NCI-H1092 (cell line): ENCODE measurements at places on chromosomes 1 and 21.
A peak's percentile ranks its signal among the peaks of the same experiment; 100 is the strongest.

DNA sequence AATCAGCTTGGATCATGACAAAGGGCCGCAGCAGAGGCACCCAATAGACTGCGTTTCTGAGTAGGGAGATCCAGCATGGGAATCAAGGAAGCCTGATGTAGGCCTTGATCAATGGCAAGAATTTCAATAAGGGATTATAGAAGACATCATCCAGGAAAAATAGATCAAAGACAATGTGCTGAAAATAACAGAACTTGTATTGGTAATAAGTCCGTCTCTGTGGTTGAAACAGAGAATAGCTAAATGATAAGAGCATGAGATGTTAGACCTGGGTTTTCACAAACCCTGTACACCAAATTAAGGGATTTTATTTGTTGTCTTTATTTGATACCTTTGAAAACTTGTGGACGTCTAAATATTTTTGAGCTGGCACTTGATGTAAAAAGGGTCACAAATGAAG, 228.0 kb upstream of the SGIP1 start:
- no peak for DNase-seq

- no peak for DNase-seq
Measured at GRCh38 chr1:54408147-54409066, 2.2 kb upstream of the SSBP3 start.

GRCh38 chr1:6866825-6867224, 81.6 kb downstream of the CAMTA1 start:
- DNase-seq, result no peak

DNA sequence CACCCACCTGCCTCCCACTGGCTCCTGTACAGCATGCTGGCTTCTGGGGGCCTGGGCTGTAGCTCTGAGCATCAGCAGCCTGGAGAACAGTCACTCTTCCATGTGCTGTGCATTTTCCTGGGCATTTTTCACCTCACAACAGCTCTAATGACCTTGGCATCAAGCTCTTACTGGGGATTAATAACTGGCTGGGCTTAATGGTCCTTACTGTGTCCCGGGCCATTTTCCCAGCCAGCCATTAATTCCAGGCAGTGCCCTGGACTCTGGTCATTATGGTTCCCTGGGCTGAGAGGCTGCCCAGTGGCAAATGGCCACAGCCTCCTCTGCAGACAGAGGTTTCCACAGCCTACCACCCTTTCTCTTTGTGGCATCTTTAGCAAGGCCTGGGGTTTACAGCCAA, 171.8 kb downstream of the ST6GALNAC5 start:
- no peak for DNase-seq

GRCh38 chr1:167602840-167603239, 27.2 kb upstream of the RCSD1 start:
- DNase-seq, result no peak

GRCh38 chr1:161171191-161171590, 5.0 kb downstream of the PPOX start:
- DNase-seq, result no peak

DNA sequence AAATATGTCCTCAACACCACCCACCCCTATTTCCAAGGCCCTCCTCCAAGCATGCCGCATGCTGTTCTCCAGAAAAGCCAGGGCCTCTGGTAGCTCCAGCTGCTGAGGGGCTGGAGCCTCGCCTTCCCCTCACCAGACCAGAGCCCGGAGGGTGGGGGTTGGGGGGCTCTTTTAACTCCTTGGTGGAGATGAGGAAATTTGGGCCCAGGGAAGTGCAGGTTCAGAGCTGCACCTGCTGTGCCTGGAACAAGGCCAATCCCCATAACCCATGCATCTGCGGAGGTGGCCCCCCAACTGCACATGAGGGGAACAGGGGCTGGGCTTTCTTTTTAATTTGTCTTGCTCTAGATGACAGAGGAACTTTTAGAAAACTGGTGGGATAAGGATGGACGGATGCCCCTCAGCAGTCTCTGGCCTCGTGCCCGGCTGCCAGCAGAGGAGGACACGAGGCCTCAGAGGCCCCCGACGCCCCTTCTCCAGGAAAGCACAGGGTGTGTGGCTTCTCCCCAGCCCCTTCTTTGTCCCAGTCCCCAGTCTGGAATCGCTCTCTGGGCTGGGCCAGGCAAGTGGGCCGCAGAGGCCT, 550 bp upstream of the SELENON start:
- peak; percentile 22 for DNase-seq

DNA sequence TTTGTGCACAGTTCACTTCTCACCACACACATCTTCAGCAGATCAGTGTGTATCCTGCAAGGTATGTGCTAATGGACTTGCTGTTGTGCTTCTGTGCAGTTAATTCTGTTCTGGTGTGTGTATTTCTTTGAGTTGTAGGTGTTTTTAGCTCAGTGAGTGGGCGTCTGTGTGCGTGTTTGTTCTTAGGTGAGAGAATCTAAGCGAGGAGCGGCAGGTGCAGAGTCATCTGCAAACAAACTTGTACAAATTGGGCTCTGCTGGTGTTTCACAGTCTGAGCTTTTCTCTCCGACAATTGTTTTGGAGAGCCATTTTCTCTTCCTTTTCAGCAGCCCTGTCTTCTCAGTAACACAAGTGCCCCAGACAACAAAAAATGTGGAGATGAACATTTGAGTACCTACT, 43.6 kb downstream of the ACP6 start:
- peak; percentile 28 for DNase-seq

- no peak for DNase-seq
Measured at GRCh38 chr1:90710579-90711536, 6.2 kb downstream of the BARHL2 start.

GRCh38 chr1:81197591-81197990, 603.1 kb upstream of the ADGRL2 start:
- no peak for DNase-seq

DNA sequence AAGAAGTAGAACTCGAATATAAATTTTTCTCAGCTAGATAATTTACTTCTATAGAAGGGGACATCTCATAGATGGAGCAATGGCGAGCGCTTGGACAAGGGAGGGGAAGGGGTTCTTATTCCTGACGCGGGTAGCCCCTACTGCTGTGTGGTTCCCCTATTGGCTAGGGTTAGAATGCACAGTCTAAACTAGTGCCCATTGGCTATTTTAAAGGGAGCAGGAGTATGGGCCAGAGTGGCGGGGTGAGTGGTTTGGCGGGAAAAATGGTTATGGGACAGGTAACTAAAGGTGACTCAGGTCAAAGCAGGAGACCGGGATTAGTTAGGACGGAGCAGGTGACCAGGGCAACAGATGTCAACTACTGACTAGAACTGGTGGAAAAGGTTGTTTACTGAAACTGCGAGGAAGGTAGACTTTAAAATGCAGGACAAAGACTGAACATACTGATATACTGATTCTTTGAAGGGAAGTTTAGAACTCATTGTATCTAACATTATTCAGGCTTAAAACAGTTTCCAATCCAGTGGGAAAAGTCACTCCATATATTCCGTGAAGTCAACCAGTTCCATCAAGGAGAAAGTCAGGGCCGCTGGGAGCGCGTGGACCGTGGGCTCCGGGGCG, 940 bp upstream of the ATAD3A start:
- no peak for DNase-seq

DNA sequence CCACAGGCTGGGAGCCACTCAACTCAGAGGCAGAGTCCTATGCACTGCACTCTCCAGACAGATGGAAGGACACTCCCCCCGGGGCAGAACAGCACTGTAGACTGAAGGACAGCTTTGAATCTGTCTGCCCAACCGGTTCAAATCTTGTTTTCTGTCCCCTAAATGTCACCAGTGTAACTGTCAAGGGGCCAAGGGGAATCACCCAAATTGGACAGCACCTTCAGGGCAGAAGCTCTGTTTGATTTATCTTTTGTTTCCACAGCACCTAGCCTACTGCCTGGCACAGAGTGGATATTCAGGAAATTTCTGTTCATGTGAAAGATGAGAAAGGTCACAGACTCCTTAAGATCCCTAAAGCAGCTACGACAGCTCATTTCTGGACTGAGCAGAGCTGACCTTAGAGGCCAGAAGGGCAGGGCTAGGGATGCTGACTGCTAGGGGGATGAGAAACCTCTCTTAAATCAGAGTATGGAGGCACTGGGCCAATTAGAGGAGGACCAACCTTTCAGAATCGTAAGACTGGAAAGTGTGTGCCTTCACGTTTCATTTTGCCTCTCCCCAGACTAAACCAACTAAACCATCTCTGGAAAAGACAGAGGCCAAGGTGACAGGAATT, 41.0 kb downstream of the ITPKB start:
- DNase-seq, result no peak

DNA sequence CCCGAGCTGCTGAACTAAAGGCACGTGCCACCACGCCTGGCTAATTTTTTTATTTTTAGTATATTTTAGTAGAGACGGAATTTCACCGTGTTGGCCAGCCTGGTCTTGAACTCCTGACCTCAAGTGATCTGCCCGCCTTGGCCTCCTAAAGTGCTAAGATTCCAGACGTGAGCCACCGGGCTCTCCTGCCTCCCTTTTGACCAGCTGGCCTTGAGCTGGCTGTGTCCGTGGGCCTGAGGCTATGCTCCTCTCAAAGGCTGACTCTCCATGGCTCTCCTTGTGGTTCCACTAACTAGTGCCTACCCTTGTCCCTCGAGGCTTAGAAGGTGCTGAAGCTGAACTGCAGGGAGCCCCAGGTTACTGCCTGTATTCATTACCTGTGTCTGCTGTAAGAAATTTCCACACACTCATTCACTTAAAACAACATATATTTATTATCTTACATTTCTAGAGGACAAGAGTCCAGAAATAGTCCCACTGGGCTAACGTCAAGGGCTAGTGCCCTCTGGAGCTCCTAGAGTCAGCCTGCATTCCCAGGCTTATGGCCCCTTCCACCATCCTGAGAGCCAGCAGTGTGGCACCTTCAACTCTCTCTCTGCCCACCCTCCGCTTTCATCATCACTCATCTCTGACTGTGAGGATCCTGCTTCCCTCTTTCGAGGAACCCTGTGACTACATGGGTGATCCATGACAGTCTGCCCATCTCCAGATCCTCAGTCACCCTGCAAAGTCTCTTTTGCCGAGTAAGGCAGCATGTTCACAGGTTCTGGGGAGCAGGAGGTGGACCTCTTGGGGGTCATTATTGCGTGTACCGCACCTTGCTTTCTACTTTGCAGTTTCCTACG, 34.9 kb downstream of the ETS2 start:
- no peak for DNase-seq

- no peak for DNase-seq
Measured at GRCh38 chr1:210746024-210746731, 387.8 kb downstream of the KCNH1 start.

DNA sequence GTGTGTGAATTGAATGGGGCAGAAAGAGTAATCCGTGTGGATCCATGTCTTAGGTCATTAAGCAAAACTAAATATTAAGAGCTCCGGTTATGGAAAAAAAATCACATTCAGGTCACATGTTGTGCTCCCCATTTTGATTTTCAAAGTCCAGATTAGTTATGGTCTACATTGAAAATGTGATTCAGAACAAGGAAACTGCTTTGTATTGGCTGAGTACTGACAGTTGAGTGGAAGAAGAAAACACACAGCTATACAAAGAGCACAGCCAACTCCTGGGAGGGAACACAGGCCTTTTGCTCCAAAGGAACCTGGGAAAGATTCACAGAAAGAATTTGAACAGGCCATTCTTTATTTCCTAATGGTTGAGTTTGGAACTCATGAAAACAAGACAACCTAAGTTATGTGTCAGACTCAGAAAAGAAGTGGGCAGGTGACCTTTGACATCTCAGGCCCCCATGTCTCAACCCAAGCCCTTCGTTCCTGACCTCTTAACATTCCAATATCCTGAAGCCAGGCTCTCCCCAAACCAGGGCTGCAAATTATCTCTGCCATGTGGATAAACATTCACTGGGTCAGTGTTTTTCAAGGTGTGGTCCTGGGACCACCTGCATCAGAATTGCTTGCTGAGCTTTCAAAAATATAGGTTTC, 159.3 kb upstream of the LMO4 start:
- DNase-seq, result no peak

DNA sequence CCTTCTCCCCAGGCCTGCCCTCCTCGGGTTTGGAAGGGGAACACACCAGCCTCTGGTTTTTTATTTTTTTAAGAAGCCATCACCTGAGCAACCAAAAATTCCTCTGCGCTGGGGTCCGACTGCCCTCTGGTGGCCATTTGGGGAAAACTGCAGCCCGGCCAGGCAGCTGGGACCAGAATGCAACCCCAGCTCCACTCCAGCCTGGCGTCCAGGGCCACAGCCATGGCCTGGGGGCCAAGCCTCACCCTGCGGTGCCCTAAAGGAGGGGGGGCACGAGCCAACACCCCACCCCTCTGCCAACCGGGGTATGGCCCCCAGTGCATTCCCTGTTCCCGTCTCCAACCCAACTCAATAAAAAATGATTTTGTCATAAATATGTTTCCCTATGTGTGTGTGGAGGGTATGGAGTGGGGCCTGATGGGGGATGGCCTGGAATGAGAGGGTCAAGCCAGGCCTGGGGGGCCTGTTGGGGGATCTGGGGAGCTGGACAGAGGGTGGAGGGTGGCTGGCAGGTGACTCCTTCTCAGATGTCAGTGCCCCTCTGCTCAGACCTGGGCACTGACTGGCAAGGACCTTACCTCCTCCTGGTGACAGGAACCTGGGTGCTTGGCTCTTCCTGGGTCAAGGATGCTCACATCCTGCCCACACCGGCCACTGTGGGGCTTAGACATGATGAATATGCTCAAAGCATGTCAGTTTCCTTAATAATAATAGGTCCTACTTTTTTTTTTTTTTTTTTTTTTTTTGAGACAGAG, 3.2 kb downstream of the GPR3 start:
- DNase-seq, result peak; percentile 52

DNA sequence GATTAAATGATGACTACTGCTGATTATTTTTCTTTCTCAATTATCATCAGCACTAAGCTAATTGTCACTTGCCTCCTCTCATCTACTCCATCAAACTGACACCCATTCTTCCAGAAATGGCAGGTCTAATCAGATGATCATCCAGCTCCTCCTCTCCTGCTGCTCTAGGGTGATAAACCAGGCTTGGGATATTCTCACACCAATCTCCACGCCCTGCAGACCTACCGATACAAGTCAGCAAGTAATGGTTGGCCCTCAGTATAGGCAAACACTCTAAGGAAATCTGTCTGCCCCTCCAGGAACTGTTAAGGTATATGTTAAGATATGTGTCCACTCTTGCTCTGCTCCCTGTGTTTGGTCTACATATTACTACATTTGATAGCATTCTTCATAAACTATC, 36.3 kb upstream of the C1orf21 start:
- DNase-seq, result no peak

DNA sequence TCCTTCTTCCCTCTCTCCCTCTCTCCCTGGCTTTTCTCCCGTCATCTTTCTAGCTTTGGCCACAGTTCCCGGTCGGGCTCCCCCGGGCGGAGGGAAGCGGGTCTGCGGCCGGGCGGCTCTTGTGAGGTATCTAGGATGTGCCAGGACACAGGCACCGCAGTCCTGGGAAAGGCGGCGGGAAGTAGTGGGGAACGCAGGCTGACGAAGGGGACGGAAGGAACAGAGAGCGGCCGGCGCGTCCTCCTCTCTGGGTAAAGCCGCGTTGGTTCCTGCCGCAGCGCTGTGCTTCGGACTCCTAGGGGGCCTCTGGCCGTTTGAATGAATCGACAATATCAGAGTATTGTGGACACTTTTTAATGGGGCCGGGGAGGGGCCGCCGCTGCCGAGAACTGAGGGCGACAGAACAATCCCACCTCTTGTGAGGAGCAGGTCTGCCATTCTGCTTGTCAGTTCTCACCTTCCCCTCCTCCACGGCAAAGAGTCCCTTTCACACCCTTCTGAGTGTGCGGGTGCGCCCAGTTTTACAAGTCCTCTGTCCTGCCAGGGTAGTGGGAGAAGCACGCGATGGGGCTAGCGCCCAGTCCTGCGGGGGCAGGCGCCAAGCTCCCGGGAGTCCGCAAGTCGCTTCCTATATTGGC, 1.2 kb upstream of the LHX9 start:
- DNase-seq, result peak; percentile 34

- peak; percentile 56 for DNase-seq
Measured at GRCh38 chr21:42317341-42317741, 2.1 kb upstream of the TFF3 start.

GRCh38 chr1:106249365-106249764, 807.1 kb upstream of the PRMT6 start:
- DNase-seq, result no peak
